ENCODE measurements at places on chromosomes 12 and 14. TPM values are rescaled to one million over a fixed set of nuclear protein-coding genes. Genes with fewer than 3 reads are reported as not detected.

PRB2 gene
- polyA plus RNA-seq: not detected

RAB3IP gene
- polyA plus RNA-seq: 25.6 TPM

OR10P1 gene
- not detected for polyA plus RNA-seq

REM2 gene
- 0.81 TPM for polyA plus RNA-seq

AMHR2 gene
- polyA plus RNA-seq: 2.1 TPM

ARHGAP9 gene
- 5.1 TPM for polyA plus RNA-seq

HOXC6 gene
- 5.1 TPM for polyA plus RNA-seq

KLRC4 gene
- 0.36 TPM for polyA plus RNA-seq

DNA sequence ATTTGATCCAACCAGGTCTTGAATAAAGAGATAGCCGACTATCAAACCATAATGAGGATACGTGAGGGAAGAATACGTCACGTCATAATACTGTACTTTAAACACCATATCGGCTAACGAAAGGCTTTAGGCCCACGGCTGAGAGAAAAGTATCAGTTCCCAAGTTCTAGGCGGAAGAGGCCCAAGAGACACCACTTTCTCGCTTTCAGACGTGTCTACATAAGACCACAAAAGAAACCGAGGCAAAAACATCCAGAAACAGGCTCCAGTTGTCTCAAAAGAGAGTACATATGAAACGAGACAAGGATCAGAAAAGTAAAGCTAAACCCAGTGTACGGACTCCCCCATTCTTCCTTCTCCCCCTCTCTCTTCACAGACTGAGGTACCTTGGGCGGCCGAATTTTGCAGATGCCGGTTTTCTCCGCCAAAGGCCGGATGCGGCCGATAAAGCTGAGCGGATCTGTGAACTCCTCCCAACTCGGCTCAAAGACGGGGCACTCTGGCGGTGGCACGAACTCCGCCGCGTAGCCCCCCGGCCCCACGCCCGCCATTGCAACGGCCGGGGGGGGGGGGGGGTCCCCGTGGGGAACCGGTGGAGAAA lies 479 bp downstream of the KDM5A start:
- no peak for DNase-seq

DNA sequence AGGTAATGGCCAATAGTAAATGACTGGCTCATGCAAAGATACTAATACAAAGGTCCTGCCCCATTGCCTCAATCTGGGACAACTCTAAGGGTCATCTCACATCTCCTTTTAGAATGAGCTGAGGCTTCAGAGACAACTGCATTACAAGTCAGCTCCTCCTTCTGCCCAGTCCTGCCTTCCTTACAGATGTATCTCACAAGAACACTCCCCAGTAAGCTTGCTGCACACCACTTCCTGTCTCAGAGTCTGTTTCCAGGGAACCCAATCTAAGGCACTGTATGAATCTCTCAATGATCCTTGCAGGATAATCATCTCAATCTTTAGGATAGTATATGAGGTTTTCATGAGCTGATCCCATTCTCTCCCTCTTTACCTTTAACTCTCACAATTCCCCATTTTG lies 57.8 kb upstream of the ZDHHC17 start:
- no peak for DNase-seq

- DNase-seq: peak; percentile 27
Measured at GRCh38 chr12:18320036-18320617, 58.8 kb downstream of the PIK3C2G start.

DNA sequence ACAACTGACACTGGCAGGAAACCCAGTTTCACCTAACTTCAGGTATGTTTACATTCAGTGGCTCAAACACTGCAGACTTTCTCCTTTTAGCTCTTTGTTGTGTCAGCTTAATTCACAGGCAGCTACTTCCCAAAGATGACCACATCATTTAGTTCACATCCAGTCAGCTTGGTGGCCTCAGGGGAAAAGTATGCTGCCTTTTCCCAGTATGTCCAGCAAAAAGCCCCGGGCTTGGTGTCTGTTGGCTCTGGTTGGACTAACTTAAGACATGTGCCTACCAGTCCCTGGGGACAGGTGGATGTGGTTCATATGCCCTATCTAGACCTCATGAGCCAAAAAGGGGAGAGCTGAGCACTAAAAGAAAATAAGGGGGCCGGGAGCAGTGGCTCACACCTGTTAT lies 56.4 kb downstream of the GOLGA5 start:
- no peak for DNase-seq

DNA sequence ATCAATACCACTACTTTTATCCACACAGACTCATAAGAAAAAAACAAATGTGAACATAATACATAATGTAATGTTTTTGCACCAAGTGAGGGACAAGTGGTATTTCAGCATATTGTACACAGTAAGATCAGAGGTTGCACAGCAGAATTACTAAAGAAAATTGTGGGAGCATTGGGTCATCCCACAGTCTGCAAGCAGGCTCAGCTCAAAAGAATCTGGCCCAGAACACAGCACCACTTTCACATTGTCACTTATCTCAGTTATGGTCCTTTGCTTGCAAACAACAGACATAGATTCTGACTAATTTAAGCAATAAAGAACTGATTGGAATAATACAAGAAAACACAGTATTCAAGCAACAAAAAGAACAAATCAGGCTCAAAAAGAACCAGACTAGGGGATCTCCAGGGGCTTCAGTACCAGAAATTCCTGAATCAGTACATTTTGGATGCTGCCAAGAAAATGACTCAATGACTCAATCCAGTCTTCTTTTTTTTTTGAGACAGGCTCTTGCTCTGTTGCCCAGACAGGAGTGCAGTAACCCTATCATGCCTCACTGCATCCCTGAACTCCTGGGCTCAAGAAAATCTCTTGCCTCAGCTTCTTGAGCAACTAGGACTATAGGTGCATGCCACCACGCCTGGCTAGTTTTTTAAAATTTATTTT lies 42.9 kb upstream of the EEA1 start:
- DNase-seq: no peak

- DNase-seq: no peak
Measured at GRCh38 chr12:30953257-30953656, 26.7 kb downstream of the TSPAN11 start.

GRCh38 chr12:80412343-80412953 lies 31.6 kb upstream of the PTPRQ start:
- DNase-seq: peak; percentile 41

DNA sequence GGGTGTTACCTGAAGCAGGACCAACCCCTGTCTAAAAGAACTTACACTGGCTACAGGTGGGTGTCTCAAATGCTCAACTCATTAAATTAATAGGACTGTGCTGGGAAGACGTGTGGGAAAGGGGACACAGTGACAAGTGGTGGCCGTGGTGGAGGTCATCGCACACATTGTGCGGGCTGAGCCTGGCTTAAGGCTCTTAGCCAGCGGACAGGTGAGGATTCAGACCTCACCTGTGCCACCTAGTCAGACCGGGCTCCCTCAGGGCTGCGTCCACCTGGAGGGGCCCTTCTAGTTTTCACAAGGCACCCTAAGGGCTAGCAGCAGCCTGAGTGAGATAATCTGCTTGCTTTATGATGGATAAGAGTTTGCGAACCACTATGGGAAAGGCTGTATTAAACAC lies 125.2 kb upstream of the FKBP4 start:
- no peak for DNase-seq

- DNase-seq: no peak
Measured at GRCh38 chr14:69573205-69573830, 1.4 kb downstream of the CCDC177 start.

DNA sequence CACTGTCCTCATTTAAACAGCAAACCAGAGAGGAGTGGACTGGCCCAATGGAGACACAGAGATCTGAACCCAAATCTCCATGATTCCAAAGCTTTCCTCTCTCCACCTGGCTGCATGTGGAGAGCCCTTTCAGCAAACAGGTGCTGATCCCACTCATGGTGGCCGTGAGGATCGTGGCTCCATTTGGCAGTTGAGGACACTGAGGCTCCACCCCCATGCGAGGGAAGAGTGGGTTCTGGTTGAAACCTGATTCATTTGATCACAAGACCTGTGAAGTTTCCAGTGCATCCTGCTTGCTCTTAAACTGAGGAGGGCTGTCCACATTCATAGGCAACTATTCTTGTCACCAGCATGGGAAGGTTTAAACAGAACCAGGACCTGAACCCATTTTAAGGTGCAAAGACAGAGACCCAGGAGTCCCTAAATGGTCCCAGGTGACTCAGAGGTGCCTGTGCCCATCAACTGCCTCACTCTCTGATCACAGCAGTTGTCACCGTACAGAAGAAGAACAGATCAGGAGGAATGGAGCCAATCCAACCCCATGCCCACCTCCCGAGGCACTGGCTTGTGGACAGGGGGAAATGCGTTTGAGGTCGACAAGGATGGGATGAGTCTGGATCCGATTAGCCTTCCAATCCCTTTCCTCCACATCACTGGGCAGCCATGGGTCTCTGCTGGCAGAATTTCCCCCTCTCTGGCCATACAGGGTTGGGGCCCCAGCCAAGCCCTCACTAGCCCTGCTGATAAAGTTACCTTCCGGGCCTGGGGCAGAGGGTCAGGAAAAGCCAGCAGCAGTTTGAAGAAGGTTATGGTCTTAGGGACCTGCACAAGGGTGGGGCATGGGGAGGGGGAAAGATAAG lies 45.5 kb upstream of the BCL11B start:
- DNase-seq: no peak

- no peak for DNase-seq
Measured at GRCh38 chr12:32211066-32211899, 104.6 kb downstream of the BICD1 start.

- DNase-seq: no peak
Measured at GRCh38 chr14:71473843-71474242, 458.4 kb upstream of the RGS6 start.

DNA sequence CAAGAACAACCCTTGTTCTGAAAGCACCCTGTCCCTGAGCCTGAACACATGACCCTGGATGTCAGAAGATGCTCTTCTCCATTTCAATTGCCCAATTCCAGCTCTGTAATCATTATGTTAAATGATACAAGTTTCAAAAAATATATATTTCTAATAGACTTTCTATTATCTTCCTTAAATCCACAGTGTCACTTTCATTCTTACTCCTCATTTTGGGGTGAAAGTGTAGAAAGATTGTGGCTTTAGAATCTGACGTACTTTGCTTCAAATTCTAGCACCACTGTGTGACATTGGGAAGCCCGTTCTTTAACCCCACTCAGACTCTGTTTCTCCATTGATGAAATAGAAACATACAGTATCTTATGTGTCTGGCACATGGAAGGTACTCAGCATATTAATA lies 83.2 kb downstream of the ETV6 start:
- no peak for DNase-seq

DNA sequence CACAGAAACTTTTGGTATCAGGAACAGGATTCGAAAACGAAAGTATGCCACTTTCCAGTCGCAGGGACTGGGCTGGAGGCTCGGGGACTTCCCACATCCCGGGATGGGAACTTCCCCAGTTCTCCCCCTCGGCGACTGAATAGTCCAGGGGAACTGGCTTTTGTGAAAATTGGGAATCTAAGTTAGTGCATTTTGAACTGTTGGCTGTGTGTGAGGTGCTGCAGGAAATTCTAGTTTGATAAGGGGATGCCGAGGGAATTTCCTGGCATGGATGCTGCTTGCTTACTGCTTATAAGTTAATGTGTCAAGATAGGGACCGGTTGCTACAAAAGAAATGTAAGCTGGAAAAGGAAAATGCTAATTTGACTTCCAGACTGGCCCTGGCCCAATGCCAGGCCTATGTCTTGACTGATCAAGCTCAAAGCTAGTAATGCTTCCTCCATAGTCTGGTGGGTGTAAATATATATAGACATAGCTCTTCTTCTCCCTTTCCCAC lies 73.4 kb upstream of the EIF5 start:
- DNase-seq: peak; percentile 62

GRCh38 chr14:91929700-91930099 lies 17.8 kb downstream of the FBLN5 start:
- no peak for DNase-seq

GRCh38 chr14:73235531-73236155 lies 1.7 kb upstream of the PAPLN start:
- no peak for DNase-seq

GRCh38 chr12:57171668-57172067 lies 24.2 kb upstream of the LRP1-AS start:
- DNase-seq: no peak

- no peak for DNase-seq
Measured at GRCh38 chr14:90778571-90779255, 37.5 kb downstream of the TTC7B start.

DNA sequence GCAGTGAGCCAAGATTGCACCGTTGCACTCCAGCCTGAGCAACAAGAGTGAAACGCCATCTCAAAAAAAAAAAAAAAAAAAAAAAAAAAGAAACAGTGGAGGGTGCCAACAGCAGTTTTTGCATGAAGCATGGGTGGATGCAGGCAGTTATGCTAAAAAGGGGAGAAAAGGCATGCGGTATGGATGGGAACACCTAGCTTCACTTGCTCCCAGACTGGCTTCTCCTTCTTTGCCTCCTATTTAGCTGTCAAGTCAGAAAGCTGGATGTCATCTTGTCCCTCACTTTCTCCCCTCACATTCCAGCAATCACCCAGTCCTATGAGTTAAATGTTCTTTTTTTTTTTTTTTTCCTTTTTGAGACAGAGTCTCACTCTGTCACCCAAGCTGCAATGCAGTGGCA lies 2.6 kb downstream of the EEF1AKMT3 start:
- no peak for DNase-seq

DNA sequence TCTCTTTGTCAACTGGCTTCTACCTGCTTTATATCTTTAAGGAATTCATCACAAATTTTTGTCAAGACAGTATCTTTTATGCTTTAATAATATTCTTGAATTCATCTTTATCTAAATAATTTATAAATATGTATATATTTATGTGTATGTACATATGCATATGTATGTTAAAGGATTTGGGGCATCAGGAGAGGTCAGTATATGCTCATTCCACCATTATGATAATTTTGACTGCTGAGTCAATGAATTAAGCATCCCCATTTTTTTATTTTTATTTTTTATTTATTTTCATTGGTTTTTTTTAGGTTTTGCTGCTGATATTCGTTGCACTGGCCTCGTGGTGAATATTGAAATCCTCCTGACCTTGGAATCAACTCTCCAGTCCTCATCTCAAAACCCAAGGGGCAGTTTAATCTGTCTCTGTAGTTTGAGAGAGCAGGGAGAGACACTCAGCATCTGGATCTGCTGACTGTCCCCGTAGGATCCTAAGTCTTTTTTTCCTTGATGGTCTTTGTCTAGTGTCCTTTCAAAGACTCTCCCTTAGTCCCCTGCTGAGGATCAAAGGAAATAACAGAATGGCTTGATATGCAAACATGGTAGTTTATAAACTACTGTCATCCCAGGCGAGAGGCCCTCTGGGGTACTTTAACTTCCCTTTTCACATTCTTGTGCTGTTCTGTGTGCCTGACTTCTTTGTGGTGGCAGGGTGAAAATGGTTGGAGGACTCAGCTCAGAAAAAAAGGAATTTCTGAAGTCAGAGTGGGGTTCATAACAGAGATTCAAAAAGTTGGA lies 218.7 kb downstream of the DIO2 start:
- no peak for DNase-seq

DNA sequence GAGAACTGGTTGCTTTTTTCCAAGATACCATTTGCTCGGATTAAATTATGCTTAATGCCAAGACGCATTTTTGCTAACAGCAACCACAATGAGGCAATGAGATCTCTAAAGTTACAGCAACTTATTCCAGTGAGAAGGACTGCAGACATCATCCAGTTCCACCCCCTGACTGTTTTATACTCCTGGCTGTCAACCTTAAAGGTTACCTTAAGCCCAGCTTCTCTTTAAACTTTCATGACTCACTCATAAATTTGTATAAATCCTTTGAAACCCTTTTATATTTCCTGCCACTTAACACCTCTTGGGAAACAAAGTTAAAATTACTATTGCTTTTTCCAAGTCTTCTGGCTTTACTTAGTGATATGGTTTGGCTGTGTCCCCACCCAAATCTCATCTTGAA lies 80.2 kb downstream of the TMTC1 start:
- DNase-seq: no peak

Measured in right lung (tissue), 10 donors.